ENCODE measurements at places on chromosomes 11 and 22.

DNA sequence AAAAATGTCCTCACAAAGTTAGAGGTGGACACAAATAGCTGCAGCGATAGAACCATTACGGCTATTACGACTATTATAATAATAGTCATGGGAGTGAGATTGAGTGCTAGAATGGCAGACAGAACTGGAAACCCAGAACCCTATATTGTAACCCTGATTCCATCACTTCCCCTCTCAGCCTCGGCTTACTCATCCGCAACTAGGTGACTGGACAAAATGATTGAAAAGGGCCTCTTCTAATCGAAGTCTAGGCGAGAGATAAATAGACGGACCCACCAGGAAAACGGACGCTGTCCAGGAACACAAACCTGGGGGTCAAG is 629 bp downstream of the PSMA1 start:
- DNase-seq, result no peak

DNA sequence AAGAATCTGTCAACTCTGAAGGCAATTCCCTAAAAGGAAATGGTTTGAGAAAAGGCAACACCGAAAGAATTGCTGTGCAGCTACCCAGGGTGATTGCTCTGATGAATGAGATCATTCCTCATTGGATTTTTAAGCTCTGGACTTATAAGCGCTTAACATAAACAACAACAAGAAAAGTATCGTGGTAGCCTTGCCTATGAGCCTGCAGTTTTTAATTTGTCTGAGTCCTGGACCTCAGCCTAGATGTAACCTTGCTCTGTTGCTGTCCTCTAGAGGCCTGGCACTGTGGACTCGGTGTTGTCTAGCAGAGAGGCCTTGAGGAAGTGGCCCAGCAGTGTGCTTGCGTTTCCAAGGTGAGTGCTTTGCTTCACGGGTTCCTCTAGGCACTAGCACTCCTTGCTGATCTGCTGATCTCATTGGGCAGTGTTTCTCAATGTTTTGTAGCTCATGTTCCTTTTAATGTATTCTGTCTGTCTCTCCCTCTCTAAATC is 20.4 kb downstream of the CCDC81 start:
- DNase-seq, result no peak

- peak; percentile 81 for DNase-seq
Observed at GRCh38 chr11:118565051-118565450, 680 bp downstream of the IFT46 start.

DNA sequence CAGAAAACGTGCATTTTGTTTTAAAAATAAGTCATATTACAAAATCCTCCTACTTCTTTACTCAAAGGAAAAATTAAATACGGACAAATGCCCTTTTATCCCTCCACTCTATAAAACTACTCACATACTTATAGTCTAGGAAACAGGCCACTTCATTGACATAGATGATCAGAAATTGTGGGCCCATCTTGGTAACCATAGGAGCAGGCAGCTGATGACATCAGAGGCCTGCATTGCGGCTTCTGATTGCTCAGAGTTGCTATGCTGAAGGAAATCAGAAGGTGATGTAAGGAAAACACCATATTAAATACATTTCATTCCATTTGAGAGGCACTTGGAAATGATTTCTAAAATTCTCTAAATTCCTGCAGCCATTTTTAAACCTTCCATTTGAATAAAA is 27.0 kb downstream of the FAM76B start:
- DNase-seq, result no peak

- DNase-seq, result no peak
Observed at GRCh38 chr22:45631841-45632238, 39.8 kb upstream of the ATXN10 start.

- no peak for DNase-seq
Observed at GRCh38 chr11:134539285-134539684, 127.2 kb upstream of the B3GAT1 start.

DNA sequence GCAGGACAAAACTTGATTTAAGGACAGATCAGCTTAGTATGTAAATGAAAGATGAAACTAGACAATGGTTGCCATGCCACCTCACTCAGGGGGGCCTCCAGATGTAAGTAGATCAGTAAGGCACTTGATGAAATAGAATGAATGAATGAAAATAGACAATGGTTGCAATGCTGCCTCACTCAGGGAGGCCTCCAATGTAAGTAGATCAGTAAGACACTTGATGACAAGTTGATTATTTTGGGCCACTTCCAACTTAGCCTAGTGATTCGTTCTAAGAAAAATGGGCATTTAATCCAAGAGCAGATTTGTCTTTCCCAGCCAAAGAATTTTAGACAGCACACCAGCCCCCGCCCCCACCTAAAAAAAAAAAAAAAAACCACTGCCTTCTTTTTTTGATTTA is 19.2 kb upstream of the SLC5A12 start:
- DNase-seq, result no peak

DNA sequence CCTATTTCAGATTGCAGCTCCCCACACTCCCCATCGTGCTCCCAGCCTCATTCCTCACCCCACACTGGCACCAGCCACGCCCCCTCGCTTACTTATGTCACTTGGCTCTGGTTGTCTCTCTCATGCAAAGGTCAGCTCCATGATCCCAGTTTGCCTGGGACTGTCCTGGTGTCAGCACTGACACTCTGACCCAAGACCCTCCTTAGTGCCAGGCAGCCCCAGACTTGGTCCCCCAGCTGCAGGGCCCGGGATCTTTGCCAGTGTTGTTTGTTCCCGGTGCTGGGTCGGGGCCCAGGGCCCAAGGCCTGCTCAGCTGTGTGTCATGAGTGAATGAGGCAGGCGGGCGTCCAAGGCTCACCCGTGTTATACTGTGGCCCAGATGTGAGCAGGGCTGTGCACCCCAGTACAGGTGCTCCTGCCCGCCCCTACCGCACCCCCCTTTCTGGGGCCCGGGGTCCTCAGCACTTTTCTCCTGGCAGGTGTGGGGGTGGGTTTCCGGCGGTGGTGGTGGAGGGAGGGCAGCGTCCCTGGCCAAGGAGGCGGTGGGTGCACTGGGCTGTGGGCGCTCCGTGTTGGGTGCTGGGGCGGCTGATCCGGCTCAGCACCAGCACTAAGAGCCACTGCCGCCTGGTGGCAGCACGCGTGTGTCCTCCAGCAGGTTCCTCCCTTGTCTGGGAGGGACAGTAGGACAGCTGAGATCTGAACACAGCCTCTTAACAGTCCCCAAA is 19.5 kb downstream of the IL17REL start:
- DNase-seq, result peak; percentile 38

- DNase-seq, result no peak
Observed at GRCh38 chr22:17866127-17866526, 91.9 kb upstream of the BID start.

- DNase-seq, result no peak
Observed at GRCh38 chr11:96038046-96038445, 114.1 kb upstream of the MTMR2 start.

DNA sequence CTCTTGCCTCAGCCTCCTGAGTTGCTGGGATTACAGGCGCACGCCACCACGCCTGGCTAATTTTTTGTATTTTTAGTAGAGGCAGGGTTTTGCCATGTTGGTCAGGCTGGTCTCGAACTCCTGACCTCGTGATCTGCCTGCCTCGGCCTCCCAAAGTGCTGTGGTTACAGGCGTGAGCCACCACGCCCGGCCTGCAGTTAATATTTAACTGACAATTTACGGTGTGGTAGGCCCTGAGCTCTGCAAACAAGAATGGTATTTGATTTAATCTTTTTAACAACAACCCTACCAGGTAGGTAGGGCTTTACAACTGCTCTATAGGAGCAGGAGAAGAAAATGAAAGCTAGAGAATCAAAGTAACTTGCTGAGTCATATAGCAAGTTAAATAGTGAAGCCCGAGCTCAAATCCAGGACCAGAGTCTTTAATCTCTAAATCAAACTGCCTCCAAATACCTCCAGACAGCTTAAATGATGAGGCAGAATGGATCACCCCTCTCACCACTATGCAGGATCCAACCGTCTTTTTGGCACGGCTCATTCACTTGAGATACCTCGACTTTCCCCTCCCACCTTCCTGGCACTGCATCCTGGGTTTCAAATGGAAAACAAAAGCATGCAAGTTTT is 9.4 kb downstream of the UEVLD start:
- no peak for DNase-seq

DNA sequence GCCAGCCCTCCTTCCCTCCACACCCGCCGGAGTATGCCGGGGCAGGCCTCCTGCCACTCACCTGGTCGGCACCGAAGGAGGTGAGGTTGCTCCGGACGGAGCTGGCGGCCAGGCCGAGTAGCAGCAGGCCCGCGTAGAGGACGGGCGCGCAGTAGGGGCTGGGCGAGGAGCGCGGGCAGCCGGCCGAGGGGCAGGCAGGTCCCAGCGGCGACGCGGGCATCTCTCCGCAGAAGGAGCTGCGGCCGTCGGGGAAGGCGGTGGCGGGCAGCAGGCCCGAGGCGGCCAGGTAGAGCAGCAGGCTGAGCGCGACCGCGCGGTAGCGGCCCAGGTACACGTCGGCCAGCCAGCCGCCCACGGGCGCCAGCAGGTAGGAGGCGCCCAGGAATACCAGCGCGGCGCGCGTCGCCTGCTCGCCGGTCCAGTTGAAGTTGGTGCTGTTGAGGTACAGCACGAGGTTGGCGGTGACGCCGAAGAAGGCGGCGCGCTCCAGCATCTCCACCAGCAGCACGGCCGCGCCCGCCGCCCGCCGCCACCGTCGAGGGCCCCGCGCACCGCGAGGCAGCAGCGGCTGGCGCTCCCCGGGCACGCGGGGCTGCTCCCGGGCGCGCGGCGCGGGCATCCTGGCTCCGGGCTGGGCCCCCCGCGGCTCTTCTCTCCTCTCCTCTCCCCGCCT is 907 bp downstream of the SLC15A3 start:
- DNase-seq, result no peak

GRCh38 chr22:49253656-49254055 is 574.0 kb downstream of the BRD1 start:
- DNase-seq, result no peak
